ENCODE measurements at places on chromosomes 6 and 20. TPM values are rescaled to one million over a fixed set of nuclear protein-coding genes. Genes with fewer than 3 reads are reported as not detected.

CLPSL1 gene
- not detected for total RNA-seq

POU5F1 gene
- total RNA-seq, result not detected

COX4I2 gene
- total RNA-seq, result not detected

FAM209B gene
- total RNA-seq, result not detected

BAK1 gene
- total RNA-seq, result 5.2 TPM

EHMT2 gene
- 62.0 TPM for total RNA-seq

RIMS1 gene
- total RNA-seq, result not detected

RSPH9 gene
- total RNA-seq, result 0.57 TPM

ADTRP gene
- 2.6 TPM for total RNA-seq

DEFB124 gene
- not detected for total RNA-seq

LY6G6C gene
- not detected for total RNA-seq

SLC2A10 gene
- 37.4 TPM for total RNA-seq

DUSP15 gene
- total RNA-seq, result 9.9 TPM

RTF2 gene
- total RNA-seq, result 66.1 TPM

ARMH2 gene
- total RNA-seq, result not detected

BMP2 gene
- total RNA-seq, result 10.6 TPM

METTL24 gene
- 0.09 TPM for total RNA-seq

PPIL6 gene
- total RNA-seq, result 0.65 TPM

GJA10 gene
- not detected for total RNA-seq

LTA gene
- total RNA-seq, result not detected

EPHA7 gene
- total RNA-seq, result 1.5 TPM

DACT2 gene
- total RNA-seq, result 0.98 TPM

LTB gene
- not detected for total RNA-seq

UNC93A gene
- total RNA-seq, result not detected

MATN4 gene
- not detected for total RNA-seq

RNF217 gene
- 25.3 TPM for total RNA-seq
